Right ventricle myocardium inferior (tissue), 1 donor: ENCODE measurements at places on chromosomes 7 and 10. TPM values are rescaled to one million over a fixed set of nuclear protein-coding genes. Genes with fewer than 3 reads are reported as not detected.

OR2A1 gene
- total RNA-seq, result not detected

WBP1L gene
- total RNA-seq, result 25.9 TPM

EPDR1 gene
- total RNA-seq, result 55.1 TPM

CABCOCO1 gene
- total RNA-seq, result not detected

RTKN2 gene
- not detected for total RNA-seq

EGR2 gene
- 1.0 TPM for total RNA-seq

POP7 gene
- total RNA-seq, result 29.2 TPM

NAT16 gene
- total RNA-seq, result not detected

RBM20 gene
- total RNA-seq, result 103 TPM

ASB10 gene
- total RNA-seq, result 41.4 TPM

MACROH2A2 gene
- 14.8 TPM for total RNA-seq

FIS1 gene
- total RNA-seq, result 331 TPM

C7orf57 gene
- not detected for total RNA-seq

NXPH1 gene
- total RNA-seq, result not detected

DEPP1 gene
- total RNA-seq, result 33.0 TPM
